ENCODE measurements at places on chromosomes 7 and 10.

- no peak for DNase-seq
These were observed 218.5 kb downstream of the DNAJB6 start for GRCh38 chr7:157555313-157555712.

DNA sequence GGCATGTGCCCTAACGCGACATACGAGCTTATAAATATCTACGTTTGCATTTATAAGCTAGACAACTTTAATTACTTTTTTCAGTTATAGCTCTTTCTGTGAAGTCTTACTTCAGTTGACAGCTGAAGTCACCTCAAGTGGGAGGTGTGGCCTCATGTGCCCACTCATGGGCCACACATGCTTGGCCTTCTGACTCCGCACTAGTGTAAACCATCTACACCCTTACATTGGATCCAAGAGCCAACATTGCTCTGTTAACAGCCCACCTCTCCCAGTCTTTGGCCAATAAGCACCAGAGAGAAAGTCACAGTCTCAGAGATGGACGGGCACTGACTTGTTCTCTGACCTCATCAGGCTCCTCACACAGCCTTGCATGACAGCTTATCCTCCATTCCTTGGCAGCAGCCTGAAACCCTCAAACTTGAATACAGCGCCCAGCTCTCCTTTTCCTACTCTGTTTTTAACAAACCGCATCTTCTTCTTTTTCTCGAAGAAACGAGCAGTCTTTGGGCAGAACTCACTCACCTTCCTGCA, 70.9 kb upstream of the AMPH start:
- DNase-seq: no peak

- DNase-seq: no peak
These were observed 117.4 kb downstream of the TMEM178B start for GRCh38 chr7:141191277-141191676.

- no peak for DNase-seq
These were observed 89.8 kb upstream of the PRPS1L1 start for GRCh38 chr7:18117482-18117881.

All from CD4-positive, alpha-beta T cell treated with Interleukin-6 for 4 hours (primary cell).